Renal cortical epithelial cell (primary cell): ENCODE measurements at places on chromosomes 16 and 17. TPM values are rescaled to one million over a fixed set of nuclear protein-coding genes. Genes with fewer than 3 reads are reported as not detected.

GRCh38 chr16:47431960-47432359 is 28.9 kb downstream of the ITFG1 start:
- DNase-seq, result no peak

DNA sequence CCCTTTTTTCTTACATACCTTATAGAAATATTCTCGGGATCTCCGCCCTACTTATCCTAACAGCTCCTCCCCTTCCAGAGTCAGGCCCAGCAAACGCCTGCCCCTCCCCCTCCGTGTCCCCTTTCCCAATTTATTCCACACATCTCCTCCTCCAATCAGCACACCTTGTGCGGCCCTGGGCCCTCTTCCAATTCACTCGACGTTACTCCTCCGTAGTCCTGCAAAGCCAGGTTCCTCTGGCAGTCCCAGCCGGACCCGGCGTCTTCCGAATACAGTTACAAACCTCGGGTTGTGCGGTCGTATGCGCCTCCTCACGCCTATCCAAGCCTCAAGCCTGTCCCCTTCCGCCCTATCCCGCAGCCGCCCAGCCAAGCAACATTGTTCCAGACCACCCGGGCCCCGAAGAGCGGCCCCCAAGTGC is 677 bp downstream of the CBX1 start:
- DNase-seq, result peak; percentile 26

DNA sequence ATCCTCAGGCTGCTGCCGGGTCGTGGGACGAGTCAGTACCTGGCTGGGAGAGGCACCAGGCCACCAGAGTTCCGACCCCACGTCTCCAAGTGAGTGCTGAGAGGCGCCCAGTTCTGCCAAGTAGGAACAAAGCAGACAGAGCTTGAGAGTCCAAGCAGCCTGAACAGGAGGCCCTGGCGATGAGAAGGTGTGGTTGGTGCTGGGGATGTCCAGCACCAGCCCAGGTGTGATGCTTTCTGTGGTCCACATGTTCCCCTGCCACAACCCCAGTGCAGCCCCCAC is 10.8 kb downstream of the TAX1BP3 start:
- DNase-seq, result no peak

- DNase-seq, result peak; percentile 79
Observed at GRCh38 chr17:27323538-27324215, 29.8 kb downstream of the WSB1 start.

GRCh38 chr17:48544349-48545021 is 424 bp downstream of the HOXB2 start:
- DNase-seq, result no peak

DNA sequence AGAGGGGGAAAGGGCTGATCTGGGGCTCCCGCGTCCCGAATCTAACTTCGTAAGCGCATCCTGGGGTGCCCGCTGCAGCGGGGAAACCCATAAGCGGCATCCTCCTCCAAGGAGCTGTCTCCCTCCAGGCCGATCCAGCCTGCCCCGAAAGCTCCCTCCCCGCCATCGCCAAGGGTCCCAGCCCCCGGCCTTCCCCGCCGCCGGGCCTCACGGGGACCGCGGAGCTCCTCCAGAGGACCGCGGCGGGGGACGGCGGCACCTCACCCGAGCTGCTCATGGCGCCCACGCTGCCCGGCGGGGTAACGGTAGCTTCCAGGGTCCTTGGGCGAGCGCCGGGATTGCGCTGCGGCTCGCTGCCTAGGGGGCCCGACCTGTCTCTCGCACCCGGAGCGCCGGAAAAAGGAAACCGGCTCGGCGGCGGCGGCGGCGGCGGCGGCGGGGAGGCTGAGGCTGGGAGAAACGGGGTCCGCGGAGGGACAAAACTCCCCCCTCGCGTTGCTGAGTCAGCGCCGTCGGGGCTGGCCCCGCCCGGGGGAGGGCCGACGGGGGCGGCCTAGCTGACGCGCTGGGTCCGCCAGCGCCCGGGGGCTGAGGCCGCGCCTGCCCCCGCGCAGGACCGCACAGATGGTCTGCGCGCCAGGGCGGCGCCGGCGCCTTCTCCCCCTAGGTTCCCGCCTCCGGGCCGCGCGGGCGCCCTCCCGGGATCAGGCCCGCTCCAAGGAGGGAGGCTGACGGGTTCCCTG is at the start of gene BLMH:
TSS of gene BLMH (minus strand) at position 402 of the 743 bp plus-strand sequence. CDS start at position 277, 125 bp downstream.
- peak; percentile 34 for DNase-seq

- no peak for DNase-seq
Observed at GRCh38 chr17:18042983-18043382, 3.8 kb downstream of the GID4 start.

DNA sequence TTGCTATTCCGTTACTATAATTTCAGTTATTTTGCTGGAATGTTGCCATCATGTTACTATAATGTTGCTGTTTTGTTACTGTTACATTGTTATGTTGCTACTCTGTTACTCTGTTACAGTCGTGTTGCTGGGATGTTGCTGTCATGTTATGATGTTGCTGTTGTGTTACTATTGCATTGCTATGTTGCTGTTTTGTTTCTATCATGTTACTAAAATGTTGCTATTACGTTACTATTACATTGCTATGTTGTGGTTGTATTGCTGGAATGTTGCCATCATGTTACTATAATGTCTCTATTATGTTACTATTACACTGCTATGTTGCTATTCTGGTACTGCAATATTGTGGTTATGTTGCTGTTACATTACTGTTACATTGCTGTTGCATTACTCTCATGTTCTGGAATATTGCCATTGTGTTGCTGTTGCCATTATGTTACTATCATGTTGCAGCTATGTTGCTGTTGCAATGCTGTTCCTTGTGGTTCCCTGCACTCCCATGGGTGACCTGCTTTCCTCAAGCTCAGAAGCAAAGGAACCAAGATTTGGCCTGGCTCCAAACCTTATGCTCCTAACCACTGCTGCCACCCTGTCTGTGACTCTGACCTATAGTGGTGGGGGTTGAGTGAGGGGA is 64.4 kb downstream of the ABCC6 start:
- no peak for DNase-seq

- no peak for DNase-seq
Observed at GRCh38 chr17:19345067-19345460, 17.5 kb downstream of the B9D1 start.

DNA sequence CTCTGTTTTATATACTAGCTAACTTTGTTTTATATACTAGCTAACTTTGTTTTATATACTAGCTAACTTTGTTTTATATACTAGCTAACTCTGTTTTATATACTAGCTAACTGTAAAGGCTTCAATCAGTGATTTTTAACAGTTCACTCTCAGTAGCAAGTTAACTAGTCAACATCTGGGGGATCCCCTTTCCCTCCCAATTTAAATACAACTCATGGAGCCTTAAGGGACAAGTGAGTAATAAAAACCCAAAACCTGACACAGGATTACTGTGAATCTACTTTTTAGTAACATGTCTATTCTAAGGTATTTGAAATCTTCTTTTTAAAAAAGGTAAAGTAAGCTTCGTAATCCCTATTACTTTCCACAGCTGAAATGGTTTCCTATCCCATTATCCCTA is 32.2 kb downstream of the FAM222B start:
- DNase-seq, result peak; percentile 11

- DNase-seq, result no peak
Observed at GRCh38 chr17:28470266-28470913, 3.1 kb upstream of the SLC13A2 start.

GRCh38 chr16:49662569-49662968 is 193.3 kb downstream of the ZNF423 start:
- no peak for DNase-seq

- DNase-seq, result no peak
Observed at GRCh38 chr17:76528156-76528527, 9.4 kb downstream of the CYGB start.

DNA sequence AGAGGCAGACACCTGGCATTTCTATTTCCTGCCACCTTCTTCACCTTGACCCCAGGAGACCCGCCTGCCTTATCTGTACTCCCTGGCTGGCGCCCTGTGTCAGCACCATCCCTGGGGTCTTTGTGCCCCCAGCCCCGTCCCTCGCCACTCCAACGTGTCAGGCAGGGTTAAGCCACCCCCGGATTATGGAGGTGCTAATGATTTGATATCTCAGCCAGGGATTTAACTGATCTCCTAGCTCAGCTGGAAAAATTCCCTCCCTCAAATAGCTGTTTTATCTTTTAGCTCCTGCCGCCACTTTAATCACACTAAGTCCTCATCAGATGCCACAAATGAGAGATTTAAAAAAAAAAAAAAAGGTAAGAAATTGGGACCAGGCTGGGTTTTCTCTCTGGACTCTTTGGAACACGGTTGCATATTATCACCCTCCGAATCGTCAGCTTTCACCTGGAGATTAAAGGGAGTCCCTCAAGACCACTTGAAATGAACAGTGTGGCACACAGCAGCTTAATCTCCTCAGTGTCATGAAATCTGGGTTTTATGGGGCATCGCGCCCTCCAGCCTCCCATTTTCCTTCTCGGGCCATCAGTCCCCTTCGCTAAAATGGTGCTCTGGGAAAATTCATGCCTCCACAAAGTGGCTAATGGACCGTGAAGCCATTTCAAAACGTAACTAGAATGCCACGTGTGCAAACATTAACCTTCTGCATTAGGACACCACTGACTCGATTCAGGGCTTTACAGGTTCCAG is 26.2 kb upstream of the WFDC1 start:
- peak; percentile 89 for DNase-seq

DNA sequence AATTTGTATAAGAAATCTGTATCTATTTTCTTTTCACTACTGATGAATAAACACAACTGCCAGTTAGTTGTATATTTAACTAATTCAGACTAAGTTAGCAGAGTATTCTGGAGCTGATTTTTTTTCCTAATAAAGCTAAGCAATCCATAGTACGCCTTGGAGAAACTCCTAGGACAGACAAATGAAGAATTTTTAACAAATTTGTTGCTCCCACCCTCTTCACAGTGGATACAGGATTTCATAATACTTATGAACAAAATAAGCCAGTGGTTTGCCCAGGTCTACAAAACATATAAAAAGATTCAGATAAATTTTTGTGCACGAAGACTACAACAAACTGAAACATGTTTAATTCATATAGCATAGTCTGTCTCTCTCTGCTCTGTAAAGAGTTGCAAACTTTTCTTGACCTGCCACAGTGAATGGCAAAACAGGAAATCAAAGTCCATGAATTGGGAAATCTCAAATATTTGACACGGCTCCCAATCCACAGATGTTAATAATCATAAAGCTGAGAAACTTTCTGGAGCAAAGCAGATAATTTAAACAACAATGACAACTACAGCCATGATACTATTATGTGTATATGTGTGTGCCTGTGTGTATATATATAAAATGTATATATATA is 594 bp upstream of the ABCA6 start:
- peak; percentile 23 for DNase-seq

CES1 gene
- total RNA-seq, result 0.15 TPM in 1 of 2 replicates, not detected in the other

HAP1 gene
- 0.17 and 0.45 TPM in 2 replicates for total RNA-seq

KRT36 gene
- total RNA-seq, result not detected in 2 replicates

PPL gene
- 17.0 and 35.4 TPM in 2 replicates for total RNA-seq

CDYL2 gene
- 12.0 and 17.7 TPM in 2 replicates for total RNA-seq

TMEM101 gene
- 43.8 and 71.2 TPM in 2 replicates for total RNA-seq

KCNG4 gene
- total RNA-seq, result not detected in 2 replicates

KRTAP29-1 gene
- total RNA-seq, result not detected in 2 replicates

SERPINF2 gene
- total RNA-seq, result 0.87 and 9.6 TPM in 2 replicates

SLC52A1 gene
- total RNA-seq, result 0.52 and 0.55 TPM in 2 replicates

SGF29 gene
- total RNA-seq, result 6.1 and 11.8 TPM in 2 replicates

GPATCH8 gene
- 8.0 and 43.8 TPM in 2 replicates for total RNA-seq
